ENCODE measurements at places on chromosomes 3 and 15. TPM values are rescaled to one million over a fixed set of nuclear protein-coding genes. Genes with fewer than 3 reads are reported as not detected.

INAFM2 gene
- 13.4 TPM for total RNA-seq

HTR3E gene
- not detected for total RNA-seq

ROPN1 gene
- total RNA-seq = not detected

SCAMP5 gene
- total RNA-seq = 1.5 TPM

KLF15 gene
- 0.49 TPM for total RNA-seq

ZNF619 gene
- 8.9 TPM for total RNA-seq

RAMAC gene
- 16.9 TPM for total RNA-seq

GOLGA8G gene
- total RNA-seq = under 0.01 TPM

ZDHHC19 gene
- not detected for total RNA-seq

ASB14 gene
- total RNA-seq = not detected

MUC4 gene
- not detected for total RNA-seq

MESP1 gene
- total RNA-seq = 0.12 TPM

C3orf80 gene
- total RNA-seq = 0.61 TPM

PLA1A gene
- total RNA-seq = not detected

CCR8 gene
- not detected for total RNA-seq

HIGD2B gene
- total RNA-seq = not detected

DUOXA2 gene
- total RNA-seq = not detected

SLC51B gene
- total RNA-seq = not detected

BLM gene
- 0.61 TPM for total RNA-seq

CX3CR1 gene
- 0.16 TPM for total RNA-seq

BFSP2 gene
- not detected for total RNA-seq

ZSCAN29 gene
- total RNA-seq = 25.8 TPM

PSTPIP1 gene
- total RNA-seq = not detected

TCF12 gene
- 118 TPM for total RNA-seq

PXK gene
- 166 TPM for total RNA-seq

SLC12A8 gene
- 9.7 TPM for total RNA-seq

TP63 gene
- 0.49 TPM for total RNA-seq

CGNL1 gene
- 0.65 TPM for total RNA-seq

FOXL2NB gene
- total RNA-seq = 10.4 TPM

MYRIP gene
- 0.65 TPM for total RNA-seq

PRTG gene
- total RNA-seq = 0.49 TPM

CCDC39 gene
- not detected for total RNA-seq

SPINK8 gene
- not detected for total RNA-seq

RBM5 gene
- 200 TPM for total RNA-seq

EAF2 gene
- 1.5 TPM for total RNA-seq

GOLGA8K gene
- 0.32 TPM for total RNA-seq

NR2F2 gene
- total RNA-seq = 3.5 TPM

NR1I2 gene
- not detected for total RNA-seq

KLHL40 gene
- total RNA-seq = not detected

CHL1 gene
- not detected for total RNA-seq

SLC35G2 gene
- 9.8 TPM for total RNA-seq

MOBP gene
- not detected for total RNA-seq

PCOLCE2 gene
- total RNA-seq = 1.3 TPM

KCNAB1 gene
- not detected for total RNA-seq

IL1RAP gene
- 19.9 TPM for total RNA-seq

PCSK6 gene
- total RNA-seq = 0.65 TPM

C3orf49 gene
- total RNA-seq = not detected

All from hair follicle dermal papilla cell (primary cell).